ENCODE measurements at places on chromosomes 6 and 20.

DNA sequence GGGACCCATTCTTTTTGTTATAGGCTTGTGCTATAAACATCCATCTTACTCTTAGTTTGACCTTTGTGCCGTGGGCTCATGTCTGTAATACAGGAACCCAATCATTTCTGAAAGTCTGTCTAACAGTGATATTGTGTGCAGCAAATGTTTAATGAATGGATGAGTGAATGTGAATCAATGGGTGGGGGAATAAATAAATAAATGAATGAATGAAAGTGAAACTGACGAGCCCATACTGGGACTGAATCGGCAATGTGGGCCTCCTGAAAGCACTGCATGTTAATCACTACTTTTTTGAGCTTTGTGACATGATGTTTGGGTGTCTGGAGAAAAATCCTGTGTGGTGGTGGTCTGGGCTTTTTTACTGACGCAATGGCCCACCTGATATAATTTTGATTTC is 175.0 kb downstream of the GMPR start:
- DNase-seq: no peak

DNA sequence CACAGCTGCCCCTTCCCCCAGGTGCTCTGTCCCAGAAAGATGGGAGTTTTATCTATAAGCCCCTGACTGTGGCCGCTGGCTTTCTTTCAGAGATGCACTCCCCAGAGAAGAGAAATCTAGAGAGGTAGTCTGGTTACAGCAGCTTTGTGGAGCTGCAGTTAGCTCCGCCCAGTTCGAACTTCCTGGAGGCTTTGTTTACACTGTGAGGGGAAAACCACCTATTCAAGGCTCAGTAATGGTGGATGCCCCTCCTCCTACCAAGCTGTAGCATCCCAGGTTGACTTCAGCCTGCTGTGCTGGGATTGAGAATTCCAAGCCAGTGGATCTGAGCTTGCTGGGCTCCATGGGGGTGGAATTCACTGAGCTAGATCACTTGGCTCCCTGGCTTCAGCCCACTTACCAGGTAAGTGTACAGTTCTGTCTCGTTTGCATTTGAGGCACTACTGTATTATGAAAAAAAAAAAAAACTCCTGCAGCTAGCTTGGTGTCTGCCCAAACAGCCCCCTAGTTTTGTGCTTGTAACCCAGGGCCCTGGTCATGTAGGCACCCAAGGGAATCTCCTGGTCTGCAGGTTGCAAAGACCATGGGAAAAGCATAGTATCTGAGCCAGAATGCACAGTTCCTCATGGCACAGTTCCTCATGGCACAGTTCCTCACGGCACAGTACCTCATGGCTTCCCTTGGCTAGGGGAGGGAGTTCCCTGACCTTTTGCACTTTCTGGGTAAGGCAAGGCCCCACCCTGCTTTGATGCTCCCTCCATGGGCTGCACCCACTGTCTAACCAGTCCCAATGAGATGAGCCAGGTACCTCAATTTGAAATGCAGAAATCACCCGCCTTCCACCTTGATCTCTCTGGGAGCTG is 275.0 kb downstream of the CENPW start:
- DNase-seq: no peak

DNA sequence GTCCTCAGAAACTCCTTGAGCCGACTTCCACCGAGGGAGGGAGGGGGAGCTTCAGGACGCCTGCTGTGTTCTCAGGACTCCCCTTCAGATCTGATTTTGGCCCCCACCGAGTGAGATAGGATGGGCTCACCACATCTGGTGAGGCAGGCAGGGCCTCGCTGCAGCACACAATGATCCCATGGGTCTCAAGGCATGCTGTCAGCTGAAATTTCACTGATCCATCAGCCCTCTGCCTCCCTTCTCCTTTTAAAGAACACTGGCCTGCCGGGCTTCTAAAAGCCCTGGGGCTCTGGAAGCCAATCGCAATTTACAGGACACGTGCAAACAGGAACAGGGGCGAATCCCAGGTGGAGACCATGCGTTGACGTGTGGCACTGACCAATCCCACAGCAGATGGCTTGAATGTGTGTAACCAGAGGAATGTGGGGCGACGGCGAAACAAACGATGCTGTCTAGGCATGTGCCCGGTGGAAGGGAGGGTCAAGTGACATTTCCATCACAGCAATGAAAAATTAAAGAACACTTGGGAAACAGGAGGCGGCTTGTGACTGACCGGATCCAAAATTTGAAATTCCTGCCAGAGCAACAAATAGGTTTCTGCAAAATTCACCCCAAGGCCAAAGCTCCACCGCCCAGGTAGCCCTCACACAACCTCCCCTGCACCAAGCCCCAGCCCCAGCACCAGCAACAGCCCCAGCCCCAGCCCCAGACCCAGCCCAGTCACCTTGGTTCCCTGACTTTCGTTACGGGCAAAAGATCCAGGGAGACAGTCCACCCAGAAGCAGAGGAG is 167.1 kb upstream of the ZNF337 start:
- peak; percentile 47 for DNase-seq

GRCh38 chr6:136599329-136600011 is 49.2 kb upstream of the MAP7 start:
- DNase-seq: no peak

DNA sequence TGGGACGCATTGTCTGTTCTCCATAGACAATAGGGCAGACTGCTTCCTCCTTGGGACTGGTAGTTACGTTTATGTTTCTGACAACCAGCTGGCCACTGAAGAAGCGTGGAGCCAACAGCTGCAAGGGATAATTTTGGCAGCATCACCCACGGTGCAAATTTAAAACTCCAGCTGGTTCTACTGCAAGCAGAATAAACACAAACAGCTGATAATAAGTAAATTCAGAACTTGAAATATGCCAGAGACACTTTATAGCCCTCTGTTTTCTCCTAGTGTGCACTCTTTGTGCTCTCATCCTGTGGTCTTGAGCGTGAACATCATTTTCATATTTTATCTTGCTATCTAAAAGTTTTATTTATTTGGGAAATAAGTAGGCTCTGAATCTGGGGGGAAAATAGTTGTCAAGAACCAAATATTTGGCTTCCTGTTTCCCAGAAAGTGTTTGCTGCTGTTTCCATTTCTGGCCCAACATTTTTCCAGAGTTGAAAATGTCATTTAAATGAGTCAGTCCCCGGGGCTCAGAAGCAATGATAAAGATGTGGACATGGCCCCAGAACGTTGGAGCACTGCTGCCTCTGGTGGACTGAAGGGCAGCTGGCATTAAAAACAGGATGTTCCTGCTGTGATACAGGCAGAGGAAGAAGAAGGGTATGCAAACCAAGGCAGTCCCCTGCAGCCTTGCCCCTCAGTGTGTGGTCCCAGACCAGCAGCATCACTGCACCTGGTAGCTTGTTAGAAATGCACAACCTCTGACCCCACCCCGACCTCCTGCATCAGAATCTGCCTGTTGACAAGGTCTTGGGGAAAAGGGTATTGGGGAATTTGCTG is 12.5 kb upstream of the THBD start:
- peak; percentile 53 for DNase-seq

- no peak for DNase-seq
Measured at GRCh38 chr6:32709625-32710024, 31.6 kb upstream of the HLA-DQA2 start.

Measured in epithelial cell of esophagus (primary cell).